ENCODE measurements at places on chromosomes 12 and 14.
A peak's percentile ranks its signal among the peaks of the same experiment; 100 is the strongest.

GRCh38 chr12:106342397-106343213, 14.9 kb upstream of the POLR3B start:
- no peak overlapping the region for H3K4me3 ChIP-seq
- no peaks in the 10 kb centered on the region for H3K4me1 ChIP-seq
- H3K27me3 ChIP-seq: no peaks in the 10 kb centered on the region
- H3K36me3 ChIP-seq: peaks cover 9% of the 10 kb centered on the region
- no peak for DNase-seq

DNA sequence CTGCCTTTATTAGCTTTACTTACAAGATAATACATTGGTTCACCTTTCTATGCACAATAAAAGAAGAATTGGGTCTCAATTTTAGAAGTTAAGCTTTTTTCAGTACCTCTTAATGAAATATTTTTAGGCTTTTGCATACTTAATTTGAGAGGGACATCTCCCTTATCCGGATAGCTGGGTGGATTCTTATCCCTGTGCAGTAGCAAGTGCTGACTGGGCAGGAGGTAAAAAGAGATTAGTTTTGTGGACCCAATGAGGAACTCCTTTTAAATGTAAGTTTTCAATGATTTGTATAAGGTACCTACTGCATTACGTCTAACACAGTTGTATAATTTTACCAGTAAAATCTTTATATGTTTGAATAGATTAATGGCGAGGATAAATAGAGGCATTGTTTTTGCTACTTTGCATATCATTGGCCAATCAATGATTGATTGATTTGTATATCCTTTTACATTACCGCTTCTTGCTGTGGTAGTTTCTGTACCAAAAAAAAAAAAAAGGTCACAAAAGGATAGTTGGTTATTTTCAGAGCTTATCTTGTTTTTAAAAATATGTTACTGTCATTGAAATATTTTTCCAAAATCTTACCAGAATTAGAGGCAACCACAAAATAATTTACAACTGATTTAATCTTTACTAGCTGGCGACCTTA, 2.2 kb downstream of the CPSF6 start:
- H3K27me3 ChIP-seq: no peaks in the 10 kb centered on the region
- H3K4me3 ChIP-seq: peak overlapping the region; percentile 70
- H3K36me3 ChIP-seq: peaks cover 20% of the 10 kb centered on the region
- H3K27ac ChIP-seq: no peak overlapping the region

GRCh38 chr12:76029982-76030340, 1.6 kb downstream of the PHLDA1 start:
- H3K4me1 ChIP-seq: peaks cover 47% of the 10 kb centered on the region
- H3K27me3 ChIP-seq: peaks cover 2% of the 10 kb centered on the region
- peak overlapping the region; percentile 99 for H3K4me3 ChIP-seq
- peaks cover 58% of the 10 kb centered on the region for H3K36me3 ChIP-seq
- DNase-seq: peak; percentile 81

DNA sequence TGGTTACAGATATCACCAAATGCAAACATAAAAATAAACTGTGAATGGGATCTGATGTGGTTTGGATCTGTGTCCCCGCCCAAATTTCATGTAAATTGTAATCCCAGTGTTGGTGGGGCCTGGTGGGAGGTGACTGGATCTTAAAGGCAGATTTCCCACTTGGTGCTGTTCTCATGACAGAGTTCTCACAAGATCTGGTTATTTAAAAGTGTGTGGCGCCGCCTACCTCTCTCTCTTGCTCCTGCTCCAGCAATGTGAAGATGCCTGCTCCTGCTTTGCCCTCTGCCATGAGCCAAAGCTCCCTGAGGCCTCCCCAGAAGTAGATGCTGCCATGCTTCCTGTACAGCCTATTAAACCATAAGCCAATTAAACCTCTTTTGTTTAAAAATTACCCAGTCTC, 47.8 kb downstream of the SLC25A21 start:
- H3K27me3 ChIP-seq: no peaks in the 10 kb centered on the region
- no peaks in the 10 kb centered on the region for H3K4me1 ChIP-seq
- H3K36me3 ChIP-seq: no peaks in the 10 kb centered on the region

DNA sequence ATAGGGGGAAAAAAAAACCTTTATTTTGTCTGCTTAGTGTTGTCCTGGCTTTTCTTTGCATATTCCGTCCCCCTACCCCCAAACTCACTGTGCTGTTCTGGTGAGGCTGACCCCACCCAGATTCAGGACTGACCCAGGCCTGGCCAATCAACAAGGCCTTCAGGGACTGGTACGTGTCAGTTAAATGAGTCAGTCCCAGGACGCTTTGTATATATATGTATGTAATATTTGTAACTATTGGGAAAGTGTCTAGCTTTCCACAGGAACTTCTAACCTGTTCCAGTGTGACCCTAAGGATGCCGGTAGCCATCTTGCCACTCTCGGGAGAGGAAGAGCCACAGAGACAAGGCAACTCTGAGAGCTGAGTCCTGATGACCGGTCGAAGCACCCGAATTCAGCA, 107.4 kb downstream of the VCPKMT start:
- no peaks in the 10 kb centered on the region for H3K27me3 ChIP-seq
- no peak overlapping the region for H3K4me3 ChIP-seq

GRCh38 chr14:38718519-38718918, 384.5 kb downstream of the SEC23A start:
- no peak for DNase-seq
- no peak overlapping the region for H3K27ac ChIP-seq
- H3K4me3 ChIP-seq: no peak overlapping the region
- no peaks in the 10 kb centered on the region for H3K4me1 ChIP-seq
- H3K36me3 ChIP-seq: no peaks in the 10 kb centered on the region
- no peaks in the 10 kb centered on the region for H3K27me3 ChIP-seq

- DNase-seq: no peak
- no peak overlapping the region for H3K27ac ChIP-seq
- no peaks in the 10 kb centered on the region for H3K27me3 ChIP-seq
Measured at GRCh38 chr14:46487582-46488350, 163.8 kb downstream of the RPL10L start.

GRCh38 chr12:130053651-130054069, 108.6 kb upstream of the FZD10 start:
- peaks cover 3% of the 10 kb centered on the region for H3K36me3 ChIP-seq
- no peak overlapping the region for H3K27ac ChIP-seq
- H3K4me3 ChIP-seq: no peak overlapping the region
- no peaks in the 10 kb centered on the region for H3K4me1 ChIP-seq

GRCh38 chr12:121652767-121653497, 16.5 kb downstream of the MORN3 start:
- no peaks in the 10 kb centered on the region for H3K27me3 ChIP-seq
- H3K36me3 ChIP-seq: peaks cover 35% of the 10 kb centered on the region
- H3K27ac ChIP-seq: no peak overlapping the region
- no peak overlapping the region for H3K4me3 ChIP-seq

- H3K36me3 ChIP-seq: no peaks in the 10 kb centered on the region
- H3K27me3 ChIP-seq: no peaks in the 10 kb centered on the region
- no peaks in the 10 kb centered on the region for H3K4me1 ChIP-seq
- no peak overlapping the region for H3K4me3 ChIP-seq
- H3K27ac ChIP-seq: no peak overlapping the region
Measured at GRCh38 chr12:101021911-101022388, 188.1 kb downstream of the SLC5A8 start.

- H3K27ac ChIP-seq: no peak overlapping the region
- H3K4me3 ChIP-seq: no peak overlapping the region
- no peaks in the 10 kb centered on the region for H3K27me3 ChIP-seq
Measured at GRCh38 chr12:88615490-88615889, 35.2 kb upstream of the KITLG start.

- no peaks in the 10 kb centered on the region for H3K4me1 ChIP-seq
- H3K36me3 ChIP-seq: no peaks in the 10 kb centered on the region
- DNase-seq: no peak
- H3K27me3 ChIP-seq: no peaks in the 10 kb centered on the region
Measured at GRCh38 chr12:89574736-89575208, 48.9 kb upstream of the POC1B start.

DNA sequence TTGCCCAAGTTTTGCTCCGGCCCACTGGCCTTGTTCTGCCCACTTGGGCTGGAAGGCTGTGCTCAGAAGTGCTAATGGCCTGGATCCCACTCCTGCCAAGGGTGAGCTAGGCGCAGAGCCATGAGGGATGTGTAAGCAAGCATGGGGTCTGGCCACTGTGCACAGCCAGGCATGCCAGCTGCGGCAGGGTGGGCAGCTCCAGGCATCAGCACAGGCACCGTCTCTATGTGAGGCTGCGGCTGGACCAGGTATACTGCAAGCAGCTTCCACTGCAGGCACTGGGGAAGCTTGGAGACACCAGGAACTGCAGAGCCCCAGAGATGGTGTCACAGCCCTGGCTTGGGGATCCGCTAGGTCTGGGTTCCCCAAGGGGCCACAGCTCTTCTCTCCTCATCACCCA, 264.9 kb downstream of the LRIG3 start:
- H3K27ac ChIP-seq: no peak overlapping the region
- H3K4me1 ChIP-seq: no peaks in the 10 kb centered on the region
- no peaks in the 10 kb centered on the region for H3K27me3 ChIP-seq
